ENCODE measurements at places on chromosomes 4 and X.

DNA sequence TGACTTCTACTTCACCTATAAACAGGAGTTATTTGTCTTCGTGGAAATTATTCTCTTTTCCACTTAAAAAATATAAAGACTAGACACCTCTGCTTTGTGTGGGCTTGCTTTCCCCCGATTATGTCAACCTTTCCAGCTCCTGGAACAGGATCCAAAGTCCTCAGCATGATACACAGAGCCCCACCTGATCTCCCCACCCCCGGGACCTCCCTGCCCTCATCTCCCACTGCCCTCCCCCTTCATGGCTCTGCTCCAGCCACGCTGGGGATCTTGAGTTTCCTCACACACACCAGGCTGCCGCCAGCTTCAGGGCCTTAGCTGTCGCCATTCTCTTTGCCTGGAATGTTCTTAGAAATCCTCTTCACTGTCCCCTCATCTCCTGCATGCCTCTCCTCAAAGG is 55.3 kb downstream of the MBNL3 start:
- DNase-seq: no peak

DNA sequence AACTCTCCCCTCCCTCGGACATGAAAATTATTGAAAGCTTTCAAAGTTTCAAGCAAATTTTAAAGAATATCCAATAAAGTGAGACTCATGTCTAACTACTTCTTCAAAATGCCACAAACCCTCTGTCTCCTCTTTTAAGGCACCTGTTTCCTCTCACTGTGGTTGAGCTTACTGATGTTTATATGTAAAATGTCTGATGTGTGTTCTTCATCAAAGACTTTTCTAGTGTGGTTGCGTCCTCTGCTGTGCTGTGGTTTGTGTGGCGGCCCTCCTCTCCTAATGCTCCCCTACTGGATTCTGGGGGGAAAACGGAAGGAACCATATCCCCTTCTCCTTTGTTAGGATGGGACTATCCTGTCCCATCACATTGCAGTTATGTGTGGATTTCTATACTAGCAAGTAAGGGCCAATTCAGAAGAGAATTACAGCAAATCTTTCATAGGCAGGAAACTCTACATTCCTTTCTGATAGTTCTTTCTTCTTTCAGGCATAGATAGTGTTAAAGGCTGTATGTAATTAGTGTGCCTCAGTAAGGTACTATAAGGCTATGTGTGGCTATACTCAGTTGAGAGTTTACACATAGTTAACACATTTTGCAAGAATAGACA is 221.0 kb upstream of the GPRIN3 start:
- no peak for DNase-seq

GRCh38 chrX:121008920-121009319 is 23.4 kb upstream of the CT47A1 start:
- DNase-seq: peak; percentile 71

DNA sequence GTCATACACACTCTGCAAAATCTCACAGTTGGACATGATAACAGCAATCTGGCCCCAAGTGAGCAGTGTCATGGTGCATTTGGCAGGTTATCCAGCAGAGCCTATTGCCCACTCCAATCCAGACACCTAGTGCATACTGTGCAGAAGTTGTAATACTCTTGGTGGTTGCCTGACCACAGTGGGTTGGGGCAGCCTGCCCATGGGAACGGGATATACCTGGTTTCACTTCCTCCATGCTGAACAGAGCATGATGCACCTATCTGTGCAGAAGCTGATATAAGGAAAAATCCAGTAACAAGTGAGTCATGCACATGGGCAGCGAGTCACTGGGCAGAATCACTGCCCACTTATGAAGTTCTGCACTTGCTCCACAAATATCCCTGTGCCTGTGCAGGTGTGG is 105.3 kb upstream of the IGSF1 start:
- DNase-seq: no peak

GRCh38 chr4:144357975-144358374 is 217.5 kb upstream of the GYPA start:
- no peak for DNase-seq

Data from fibroblast of pulmonary artery (primary cell).